ENCODE measurements at places on chromosomes 11 and 22.

- peak; percentile 89 for DNase-seq
Observed at GRCh38 chr11:14029971-14030920, 67.7 kb downstream of the SPON1 start.

- peak; percentile 18 for DNase-seq
Observed at GRCh38 chr11:28910926-28911325, 802.7 kb downstream of the METTL15 start.

GRCh38 chr11:71086687-71087258 lies 165.6 kb downstream of the SHANK2 start:
- peak; percentile 16 for DNase-seq

DNA sequence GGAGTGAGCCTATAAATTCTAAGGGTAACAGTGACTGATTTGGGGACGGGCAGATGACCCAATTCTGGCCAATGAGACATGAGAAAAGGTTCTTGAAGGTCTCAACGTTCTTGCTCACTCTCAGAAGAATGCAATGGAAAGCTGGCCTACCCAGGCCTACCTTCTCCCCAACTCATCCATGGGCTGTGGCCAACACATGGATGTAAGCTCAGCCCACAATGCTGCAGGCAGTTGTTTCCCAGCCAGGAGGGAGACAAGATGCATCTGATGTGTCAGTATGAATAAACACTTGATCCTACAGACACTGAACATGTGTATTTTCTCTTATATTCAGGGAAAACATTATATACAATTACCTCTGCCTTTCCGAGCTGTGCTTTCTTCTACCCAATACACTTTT lies 24.4 kb downstream of the PI4KA start:
- DNase-seq, result no peak

- DNase-seq, result peak; percentile 23
Observed at GRCh38 chr22:36471341-36471821, 10.1 kb downstream of the TXN2 start.

- DNase-seq, result no peak
Observed at GRCh38 chr11:101705972-101706371, 122.2 kb upstream of the TRPC6 start.

DNA sequence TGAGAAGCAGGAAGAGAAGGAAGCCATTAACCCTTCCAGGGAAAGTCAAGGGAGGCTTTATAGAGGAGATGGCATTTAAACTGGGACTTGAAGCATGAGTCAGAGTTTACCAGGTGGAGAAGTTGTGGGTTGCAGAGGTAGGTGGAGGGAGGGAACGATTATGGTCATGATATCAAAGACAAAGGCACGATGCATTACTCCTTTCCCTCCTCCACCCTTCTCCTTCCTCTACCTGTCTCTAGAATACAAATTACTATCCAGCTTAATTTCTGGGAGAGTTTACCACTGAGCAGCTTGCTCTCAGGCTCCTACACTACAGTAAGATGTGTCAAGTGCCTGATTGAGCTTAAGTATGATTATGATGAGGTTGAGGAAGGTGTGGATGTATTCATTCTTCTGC lies 151.7 kb downstream of the NELL1 start:
- no peak for DNase-seq

- no peak for DNase-seq
Observed at GRCh38 chr11:104546501-104546900, 351.8 kb downstream of the CASP12 start.

- DNase-seq, result no peak
Observed at GRCh38 chr11:1206391-1207271, 16.2 kb upstream of the MUC5B start.

GRCh38 chr22:22703715-22704114 lies 59.3 kb downstream of the GGTLC2 start:
- no peak for DNase-seq

- DNase-seq, result peak; percentile 27
Observed at GRCh38 chr11:19199771-19200170, 2.0 kb downstream of the CSRP3 start.

DNA sequence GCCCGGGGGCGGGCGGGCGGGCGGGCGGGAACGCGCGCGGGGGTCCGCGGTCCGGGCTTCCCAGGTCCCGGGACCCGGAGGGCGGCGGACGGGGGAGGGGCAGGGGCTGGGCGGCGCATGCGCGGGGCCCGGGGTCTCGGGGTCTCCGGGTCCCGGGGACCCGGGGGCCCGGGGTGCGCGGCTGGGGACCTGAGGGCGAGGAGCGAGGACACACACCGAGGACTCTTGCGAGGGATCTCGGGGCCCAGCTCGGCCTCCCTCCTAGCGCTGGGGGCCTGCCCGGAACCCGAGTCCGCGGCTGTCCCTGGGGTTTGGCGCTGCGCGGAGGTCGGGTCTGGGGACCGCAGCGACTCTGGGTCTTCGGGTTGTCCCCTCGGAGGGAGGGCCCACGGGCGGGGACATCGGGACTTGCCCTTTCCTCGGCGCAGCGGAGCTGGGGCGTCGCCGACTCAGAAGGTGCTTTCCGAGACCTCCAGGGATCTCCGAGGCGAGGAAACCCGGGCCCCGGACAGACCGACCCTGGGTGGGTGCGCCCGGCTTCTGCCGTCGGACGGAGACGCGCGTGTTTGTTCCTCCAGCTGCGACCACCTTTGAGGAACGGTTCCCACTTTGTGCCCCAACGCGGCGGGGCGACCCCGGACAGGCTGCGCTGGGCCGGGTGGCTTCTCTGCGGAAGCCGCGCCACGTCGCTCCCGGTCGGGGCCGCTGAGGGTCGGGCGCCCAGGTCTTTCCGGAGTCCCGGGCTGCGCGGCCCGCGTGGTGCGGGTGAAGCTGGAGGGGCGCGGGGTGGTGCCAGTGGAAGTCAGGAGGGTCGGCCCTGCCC lies 540 bp downstream of the PPARA start:
- DNase-seq, result no peak

DNA sequence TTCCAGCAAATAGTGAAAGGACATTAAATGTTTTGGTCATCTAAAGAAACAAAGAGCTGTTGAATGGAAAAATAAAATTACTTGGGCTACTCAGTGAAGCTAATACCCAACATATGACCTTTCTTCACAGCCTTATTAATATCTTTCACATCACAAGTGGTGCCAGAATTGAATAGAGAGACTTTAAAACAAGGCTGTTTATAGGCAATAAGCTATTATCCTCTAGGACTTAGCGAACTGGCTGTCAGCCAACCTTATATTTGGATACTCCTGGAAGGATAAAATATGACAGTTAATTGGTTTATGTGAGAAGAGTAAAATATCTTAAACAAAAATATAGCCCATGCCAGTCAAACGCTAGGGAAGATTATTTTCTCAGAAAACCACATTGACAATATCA lies 225.5 kb upstream of the BLID start:
- no peak for DNase-seq

- DNase-seq, result peak; percentile 18
Observed at GRCh38 chr11:74220376-74220775, 49.3 kb downstream of the PPME1 start.

- DNase-seq, result peak; percentile 49
Observed at GRCh38 chr11:22304337-22304961, 33.7 kb upstream of the SLC17A6 start.

GRCh38 chr11:109783840-109784239 lies 309.4 kb upstream of the ZC3H12C start:
- no peak for DNase-seq

DNA sequence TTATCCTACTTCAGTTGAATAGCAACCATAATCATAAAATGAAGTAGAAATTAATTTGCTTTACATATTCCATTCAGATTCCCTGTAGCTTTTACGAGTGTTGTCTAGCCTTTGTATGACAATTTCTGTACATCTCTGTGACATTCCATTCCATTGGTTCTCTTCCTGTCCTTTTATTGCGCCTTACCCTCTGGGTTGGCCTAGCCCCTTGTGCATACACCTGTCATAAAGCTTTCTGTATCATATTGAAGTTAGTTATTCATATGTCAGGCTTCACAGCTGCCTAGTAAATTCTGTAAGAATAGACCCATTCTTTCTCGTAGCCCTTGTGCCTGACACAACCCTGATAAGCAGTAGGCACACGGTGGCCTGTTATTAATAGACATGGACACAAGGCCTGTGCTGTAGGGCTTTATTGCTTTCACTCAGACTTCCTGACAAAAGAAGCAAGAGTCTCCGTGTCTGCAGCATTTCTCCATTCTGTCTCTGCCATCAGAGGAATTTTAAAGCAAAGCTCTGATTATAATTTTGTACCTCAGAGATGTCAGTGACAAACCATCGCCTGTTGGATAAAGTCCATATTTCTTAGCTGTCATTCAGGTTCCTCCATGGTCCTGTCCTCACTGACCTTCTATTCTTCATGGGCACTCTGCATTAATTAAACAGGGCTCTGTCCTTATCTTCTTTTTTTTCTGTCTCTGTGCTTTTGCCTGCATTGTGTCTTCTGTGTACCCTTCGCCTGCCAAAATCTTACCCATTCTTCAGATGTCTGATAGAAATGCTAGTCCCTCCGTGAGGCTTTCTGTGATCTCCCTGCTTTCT lies 49.4 kb downstream of the BID start:
- DNase-seq, result no peak

DNA sequence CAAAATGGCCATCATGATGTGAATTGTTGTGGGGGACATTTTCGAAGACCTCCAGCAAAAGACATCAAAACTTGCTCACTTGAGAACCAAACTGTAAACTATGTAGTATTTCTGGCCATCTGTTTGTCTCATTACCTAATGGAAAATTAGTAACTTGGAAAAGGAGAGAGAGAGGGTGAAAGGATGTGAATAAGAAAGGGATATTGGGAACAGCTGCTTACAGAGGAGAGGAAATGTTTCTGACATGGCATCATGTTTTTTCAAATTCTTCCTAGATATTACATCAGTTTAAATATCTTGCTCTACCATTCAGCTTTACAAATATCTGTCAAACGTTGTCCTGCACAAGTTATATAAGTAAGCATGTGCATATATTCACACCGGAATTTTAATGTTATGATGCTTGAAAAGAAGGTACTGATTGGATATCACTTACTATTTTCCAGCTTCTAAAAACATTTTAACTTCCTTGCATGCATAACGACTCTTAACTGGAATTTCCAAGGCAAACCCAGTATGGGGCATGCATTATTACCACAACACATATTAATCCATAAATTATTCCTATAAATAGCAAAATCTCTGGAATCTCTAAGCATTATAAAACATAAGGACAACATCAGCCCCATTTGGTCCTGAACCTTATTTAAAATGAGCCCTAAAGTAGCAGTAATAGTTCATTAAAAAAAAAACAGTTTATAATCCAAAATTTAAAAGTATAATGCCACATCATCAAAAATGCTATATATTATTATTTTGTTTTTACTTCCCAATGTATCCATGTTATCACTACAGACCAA lies 20.0 kb downstream of the GUCY1A2 start:
- peak; percentile 75 for DNase-seq

- no peak for DNase-seq
Observed at GRCh38 chr11:128476049-128476448, 111.3 kb downstream of the ETS1 start.

DNA sequence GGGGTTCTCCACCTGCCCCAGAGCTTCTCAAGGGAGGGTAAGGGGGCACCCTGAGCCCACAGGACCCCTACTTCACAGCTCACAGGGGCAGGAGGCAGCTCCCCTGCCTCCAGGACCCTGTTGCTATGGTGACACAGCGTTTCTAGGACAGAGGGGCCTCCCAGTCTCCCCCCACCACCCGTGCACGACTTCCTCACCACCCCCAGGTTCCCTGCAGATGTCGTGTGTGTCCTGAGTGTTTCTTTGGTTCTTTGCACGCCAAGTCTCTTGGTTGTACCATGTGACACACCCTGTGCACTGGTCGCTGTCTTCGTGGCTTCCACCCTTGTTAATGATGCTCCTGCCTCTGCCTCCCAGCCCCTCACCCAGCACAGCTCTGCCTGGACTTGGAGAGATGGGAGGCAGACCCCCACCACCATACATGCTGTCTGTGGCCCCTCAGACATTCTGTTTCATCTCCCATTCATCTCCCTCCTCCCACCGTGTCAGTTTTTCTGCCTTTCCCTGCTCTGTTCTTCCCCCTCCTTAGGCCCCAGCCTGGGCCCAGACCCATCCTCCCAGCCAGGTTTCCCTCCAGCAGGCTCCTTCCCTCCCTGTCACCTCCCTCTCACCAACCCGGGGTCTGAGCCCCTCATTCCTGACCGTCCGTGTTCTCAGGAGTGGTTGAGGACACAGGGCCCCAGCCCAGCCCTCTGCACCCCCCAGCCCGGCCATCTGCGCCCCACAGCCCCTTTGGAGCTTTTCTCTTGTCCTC lies 24.5 kb upstream of the RAB1B start:
- no peak for DNase-seq

- DNase-seq, result peak; percentile 27
Observed at GRCh38 chr11:114060392-114061047, 1.0 kb downstream of the ZBTB16 start.

DNA sequence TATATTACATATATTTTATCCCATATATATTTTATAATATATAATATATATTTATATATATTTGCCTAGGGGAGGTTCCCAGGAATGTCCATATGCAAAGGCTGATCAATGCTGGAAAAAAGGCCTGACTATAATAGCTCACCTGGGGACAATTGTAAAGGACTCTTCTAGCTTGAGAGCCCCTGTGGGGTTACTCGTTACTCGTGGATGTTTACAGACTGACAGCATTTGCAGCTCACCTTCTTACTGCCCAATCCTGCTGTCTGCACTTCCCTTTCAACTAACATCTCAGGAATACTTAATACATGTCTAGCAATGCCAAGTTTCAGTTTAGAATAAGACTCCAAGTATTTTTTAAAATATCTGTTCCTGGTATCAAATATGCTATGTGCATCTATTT lies 1365.4 kb upstream of the RAG2 start:
- no peak for DNase-seq

DNA sequence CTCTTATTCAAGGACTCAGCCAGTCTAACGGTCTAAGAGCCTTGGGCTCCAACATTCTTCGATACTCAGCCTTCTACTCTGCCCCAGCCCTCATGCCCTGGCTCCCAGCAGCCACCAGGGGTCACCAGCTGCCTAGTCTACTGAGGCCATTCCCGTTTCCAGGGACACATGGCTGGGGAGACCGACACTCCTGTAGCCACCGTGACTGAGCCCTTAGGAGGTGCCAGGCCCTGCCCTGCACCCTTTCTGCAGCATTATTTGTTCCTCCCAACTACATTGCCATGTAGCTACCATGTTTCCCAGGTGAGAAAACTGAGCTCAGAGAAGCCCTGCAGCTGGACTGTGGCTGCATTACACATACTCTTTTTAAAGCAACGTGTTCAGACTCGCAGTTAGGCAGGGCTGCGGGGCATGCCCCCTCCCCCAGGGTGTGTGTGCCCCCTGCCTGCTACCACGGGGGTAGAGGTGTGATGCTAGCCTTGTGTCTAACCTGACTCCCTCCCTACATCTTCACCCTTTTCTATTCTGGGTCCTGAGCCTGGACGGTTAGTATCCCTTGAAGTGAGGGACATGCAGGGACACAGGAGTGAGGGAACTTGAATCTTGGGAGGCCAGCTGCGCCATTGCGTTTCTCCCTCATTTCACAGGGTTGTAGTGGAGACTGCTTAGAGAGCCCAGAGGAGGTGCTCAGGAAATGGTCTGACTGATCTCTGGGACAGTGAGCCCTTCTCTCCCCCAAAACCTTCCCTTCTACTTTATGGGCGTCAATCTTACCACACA lies 17.5 kb downstream of the ATG16L2 start:
- peak; percentile 76 for DNase-seq

GRCh38 chr22:36644333-36644757 lies 59.2 kb downstream of the CACNG2 start:
- peak; percentile 97 for DNase-seq

Data from fibroblast of the aortic adventitia (primary cell).